ENCODE measurements at places on chromosomes 3 and 15. TPM values are rescaled to one million over a fixed set of nuclear protein-coding genes. Genes with fewer than 3 reads are reported as not detected.

FRMD5 gene
- total RNA-seq, result 0.97 TPM

ITIH1 gene
- total RNA-seq, result not detected

CCDC33 gene
- total RNA-seq, result not detected

GRCh38 chr15:36954486-36954885, 145.9 kb downstream of the MEIS2 start:
- DNase-seq, result peak; percentile 20

- no peak for DNase-seq
Observed at GRCh38 chr3:171851660-171852058, 8.5 kb downstream of the TMEM212 start.
